Esophagus muscularis mucosa (tissue), 4 donors: ENCODE measurements at places on chromosomes 7 and 10. TPM values are rescaled to one million over a fixed set of nuclear protein-coding genes. Genes with fewer than 3 reads are reported as not detected.

The MOGAT3 gene
- not detected for total RNA-seq

The ICA1 gene
- 7.4 TPM for total RNA-seq

DNA sequence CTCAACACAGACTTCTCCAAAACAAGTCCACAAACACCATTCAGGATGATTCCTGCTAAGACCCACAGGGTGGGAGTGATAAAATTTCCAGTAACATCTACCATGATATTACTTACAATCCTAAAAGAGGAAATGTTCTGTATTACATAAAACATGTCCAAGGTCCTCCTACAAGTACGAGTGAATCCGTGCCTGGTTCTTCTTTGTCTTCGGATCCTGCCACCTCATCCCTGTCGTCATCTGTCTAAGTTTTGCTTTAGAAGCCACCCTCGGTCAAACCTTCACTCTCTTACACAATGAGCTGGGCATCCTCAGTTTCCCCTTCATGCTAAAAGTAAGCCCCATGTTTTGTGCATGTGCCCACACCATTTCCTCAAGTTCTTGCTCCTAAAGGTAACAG is 279.0 kb downstream of the KCNMA1 start:
- no peak overlapping the region for H3K4me3 ChIP-seq
- H3K36me3 ChIP-seq = no peaks in the 10 kb centered on the region
- peak overlapping the region; percentile 61 for H3K27ac ChIP-seq
- no peaks in the 10 kb centered on the region for H3K27me3 ChIP-seq

GRCh38 chr10:22341190-22341925 is 3.9 kb upstream of the SPAG6 start:
- peak overlapping the region; percentile 96 for H3K27ac ChIP-seq
- DNase-seq = no peak
- H3K27me3 ChIP-seq = peaks cover 28% of the 10 kb centered on the region
- H3K4me1 ChIP-seq = peaks cover 27% of the 10 kb centered on the region
- no peaks in the 10 kb centered on the region for H3K36me3 ChIP-seq

DNA sequence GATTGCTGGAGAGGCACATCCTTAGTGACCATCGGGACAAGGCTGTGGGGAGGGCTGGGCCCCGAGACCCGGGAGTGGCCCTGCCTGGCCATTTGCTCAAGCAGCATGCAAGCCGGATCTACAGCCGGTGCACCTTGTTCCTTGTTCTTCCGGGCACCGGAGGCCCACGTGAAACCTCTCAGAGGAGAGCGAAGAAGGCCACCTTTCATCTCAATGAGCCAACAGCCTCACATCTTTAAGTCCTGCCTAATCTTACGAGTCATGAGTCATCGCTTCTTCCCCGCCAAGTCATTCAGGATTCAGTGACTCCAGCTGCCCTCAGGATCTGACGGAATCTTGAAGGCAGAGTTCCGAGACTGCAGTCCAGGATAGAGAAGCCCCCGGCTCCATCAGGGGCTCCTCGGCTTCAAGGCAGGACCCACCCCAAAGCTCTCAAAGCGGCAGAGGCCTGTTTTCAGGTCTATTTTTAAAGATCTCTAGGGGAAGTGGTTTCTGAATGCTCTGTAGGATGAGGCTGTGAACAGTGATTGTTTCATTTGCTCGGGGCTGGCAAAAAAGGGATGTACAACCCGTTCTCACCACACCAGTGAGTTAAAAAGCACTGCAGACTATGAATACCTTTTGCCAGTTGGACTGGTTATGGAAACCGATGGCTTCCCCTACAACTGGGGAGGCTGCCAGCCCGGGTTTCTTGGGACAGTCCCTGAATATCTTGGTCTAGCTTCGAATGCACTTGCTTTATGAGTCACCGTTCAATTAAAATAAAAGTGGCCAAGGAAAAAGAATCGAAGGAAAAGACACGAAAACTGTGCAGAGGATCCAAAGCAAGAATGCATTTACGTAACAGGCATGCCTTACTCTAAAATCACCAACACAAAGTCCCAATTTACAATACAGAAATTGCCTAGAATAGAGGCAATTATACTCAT is 57.2 kb upstream of the ECHDC3 start:
- DNase-seq = no peak
- peak overlapping the region; percentile 60 for H3K27ac ChIP-seq
- no peaks in the 10 kb centered on the region for H3K36me3 ChIP-seq
- peaks cover 18% of the 10 kb centered on the region for H3K4me1 ChIP-seq
- H3K4me3 ChIP-seq = peak overlapping the region; percentile 27

DNA sequence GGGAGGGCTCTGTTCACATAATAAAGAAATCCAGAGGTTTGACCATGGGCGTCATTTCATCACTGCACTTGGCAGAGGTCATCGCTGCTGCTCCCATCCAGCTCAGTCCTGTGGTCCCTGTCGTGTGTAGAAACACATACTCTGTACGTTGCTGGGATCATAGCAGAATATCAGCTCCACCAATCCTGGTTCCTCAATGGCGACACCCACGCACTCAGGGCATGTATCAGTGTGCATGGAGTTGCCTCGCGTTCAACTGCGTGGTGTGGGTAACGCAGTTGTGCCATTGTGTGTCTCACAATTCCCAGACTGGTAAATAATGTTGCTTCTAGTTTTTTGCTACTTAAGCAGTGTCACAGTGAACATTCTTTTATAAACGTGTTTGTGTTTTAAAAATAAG is 111.1 kb downstream of the LHPP start:
- H3K27me3 ChIP-seq = no peaks in the 10 kb centered on the region
- H3K4me1 ChIP-seq = no peaks in the 10 kb centered on the region
- H3K4me3 ChIP-seq = no peak overlapping the region

GRCh38 chr10:62233356-62234076 is 35.1 kb downstream of the RTKN2 start:
- H3K4me3 ChIP-seq = no peak overlapping the region
- no peaks in the 10 kb centered on the region for H3K27me3 ChIP-seq
- no peaks in the 10 kb centered on the region for H3K36me3 ChIP-seq
- peaks cover 13% of the 10 kb centered on the region for H3K4me1 ChIP-seq

- no peaks in the 10 kb centered on the region for H3K36me3 ChIP-seq
- no peak overlapping the region for H3K27ac ChIP-seq
- DNase-seq = no peak
- H3K4me3 ChIP-seq = no peak overlapping the region
- no peaks in the 10 kb centered on the region for H3K27me3 ChIP-seq
- peaks cover 19% of the 10 kb centered on the region for H3K4me1 ChIP-seq
Measured at GRCh38 chr10:78357141-78358063, 323.7 kb downstream of the RPS24 start.

DNA sequence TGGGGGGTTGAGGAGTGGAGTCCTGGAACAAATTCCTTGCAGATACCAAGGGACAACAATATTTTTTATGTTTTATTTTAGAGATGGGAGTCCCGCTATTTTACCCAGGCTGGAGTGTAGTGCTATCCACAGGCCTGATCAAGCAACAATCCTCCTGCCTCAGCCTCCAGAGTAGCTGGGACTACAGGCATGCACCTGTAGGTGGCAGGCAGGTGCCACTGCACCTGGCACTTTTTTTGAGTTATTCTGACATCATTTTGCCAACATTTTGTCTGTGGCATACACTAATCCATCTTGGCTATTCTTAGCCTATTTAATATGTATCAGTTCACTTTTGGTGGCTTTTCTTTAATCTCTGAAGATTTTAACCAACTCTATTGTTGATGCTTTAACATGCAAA is 317.8 kb upstream of the MTPN start:
- no peaks in the 10 kb centered on the region for H3K4me1 ChIP-seq
- no peak overlapping the region for H3K27ac ChIP-seq
- no peak for DNase-seq
- no peak overlapping the region for H3K4me3 ChIP-seq
- H3K27me3 ChIP-seq = no peaks in the 10 kb centered on the region

- no peaks in the 10 kb centered on the region for H3K36me3 ChIP-seq
- H3K4me1 ChIP-seq = no peaks in the 10 kb centered on the region
- H3K4me3 ChIP-seq = no peak overlapping the region
Measured at GRCh38 chr7:80294346-80294745, 159.7 kb downstream of the GNAI1 start.

GRCh38 chr7:91286432-91286831 is 22.2 kb downstream of the FZD1 start:
- no peaks in the 10 kb centered on the region for H3K36me3 ChIP-seq
- no peak overlapping the region for H3K4me3 ChIP-seq
- H3K4me1 ChIP-seq = peaks cover 5% of the 10 kb centered on the region
- no peaks in the 10 kb centered on the region for H3K27me3 ChIP-seq
